Cortex of kidney (tissue), 1 donor: ENCODE measurements at places on chromosomes 2 and 18.

- DNase-seq: no peak
These were observed 56.3 kb upstream of the MCFD2 start for GRCh38 chr2:46971929-46972328.

GRCh38 chr2:240922982-240923537 is 16.9 kb downstream of the CROCC2 start:
- DNase-seq: no peak

DNA sequence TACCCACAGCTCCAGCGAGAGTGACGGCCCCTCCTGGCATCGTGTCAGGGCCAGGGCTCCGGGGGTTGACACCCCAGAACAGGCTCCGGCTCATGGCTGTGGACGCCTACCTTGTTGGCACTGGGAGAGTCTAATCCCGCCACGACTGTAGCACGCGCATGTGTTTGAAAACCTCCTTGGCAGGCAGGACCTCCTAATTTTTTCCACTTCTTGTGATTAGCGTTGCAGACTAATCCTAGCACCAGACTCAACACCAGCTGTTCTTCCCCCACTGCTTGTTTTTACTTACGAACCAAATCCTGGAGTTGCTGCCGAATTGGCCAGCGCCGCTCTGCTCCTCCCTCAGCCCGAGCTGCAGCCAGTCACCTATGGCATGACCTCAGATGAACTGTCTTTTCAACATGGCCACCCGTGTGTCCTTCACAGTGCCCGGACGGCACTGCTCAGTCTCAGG is 110.7 kb downstream of the KLHL29 start:
- DNase-seq: no peak

DNA sequence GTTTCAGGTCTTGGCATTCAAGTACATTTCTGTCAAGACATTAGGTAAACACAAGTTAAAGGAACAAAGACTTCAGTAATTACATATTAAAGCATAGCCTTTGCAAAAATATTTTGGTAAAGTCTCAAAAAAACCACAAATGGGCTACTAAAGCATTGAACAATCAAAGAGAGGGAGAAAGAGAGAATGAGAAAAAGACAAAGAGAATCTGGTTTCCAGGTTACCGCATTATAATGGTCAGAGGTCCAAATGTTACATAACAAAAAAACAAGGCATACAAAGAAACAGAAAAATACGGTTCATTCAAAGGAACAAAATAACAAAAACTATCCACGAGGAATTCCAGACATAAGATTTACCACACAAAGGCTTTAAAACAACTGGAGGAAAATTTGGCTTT is 327.9 kb downstream of the AKAIN1 start:
- no peak for DNase-seq

DNA sequence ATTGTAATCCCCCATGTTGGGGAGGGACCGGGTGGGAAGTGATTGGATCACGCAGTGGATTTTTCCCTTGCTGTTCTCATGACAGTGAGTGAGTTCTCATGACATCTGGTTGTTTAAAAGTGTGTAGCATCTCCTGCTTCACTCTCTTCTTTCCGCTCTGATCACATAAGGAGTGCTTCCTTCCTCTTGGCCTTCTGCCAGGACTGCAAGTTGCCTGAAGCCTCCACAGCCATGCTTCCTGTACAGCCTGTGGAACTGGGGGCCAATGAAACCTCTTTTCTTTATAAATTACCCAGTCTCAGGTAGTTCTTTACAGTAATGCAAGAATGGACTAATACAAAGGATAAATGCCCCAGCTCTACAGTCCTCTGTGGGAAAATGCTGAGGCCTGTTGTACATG is 437.5 kb upstream of the NXPH2 start:
- no peak for DNase-seq

GRCh38 chr2:33126552-33126951 is 179.8 kb downstream of the LTBP1 start:
- DNase-seq: no peak

GRCh38 chr2:138950486-138950885 is 170.3 kb upstream of the NXPH2 start:
- DNase-seq: no peak

GRCh38 chr2:180279581-180279980 is 272.5 kb upstream of the CWC22 start:
- no peak for DNase-seq

DNA sequence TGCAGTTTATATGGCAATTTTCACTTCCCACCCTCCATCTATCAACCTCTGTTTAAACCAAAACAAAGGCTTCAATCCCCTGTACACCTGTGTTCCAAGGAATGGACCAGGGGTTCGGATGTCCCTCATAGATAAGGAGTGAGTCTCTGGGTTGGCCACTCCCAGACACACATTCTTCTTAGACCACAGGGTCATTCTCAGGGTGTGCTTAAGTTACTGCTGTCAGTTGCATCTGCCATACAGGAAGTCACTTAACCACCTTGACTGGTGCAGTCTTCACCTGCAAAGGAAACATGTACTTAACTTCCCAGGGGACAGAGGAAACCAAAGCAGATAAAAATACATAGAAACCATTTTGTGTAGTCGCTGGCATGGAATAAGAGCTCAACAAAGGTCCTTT is 151.0 kb upstream of the NDUFV2 start:
- DNase-seq: no peak

DNA sequence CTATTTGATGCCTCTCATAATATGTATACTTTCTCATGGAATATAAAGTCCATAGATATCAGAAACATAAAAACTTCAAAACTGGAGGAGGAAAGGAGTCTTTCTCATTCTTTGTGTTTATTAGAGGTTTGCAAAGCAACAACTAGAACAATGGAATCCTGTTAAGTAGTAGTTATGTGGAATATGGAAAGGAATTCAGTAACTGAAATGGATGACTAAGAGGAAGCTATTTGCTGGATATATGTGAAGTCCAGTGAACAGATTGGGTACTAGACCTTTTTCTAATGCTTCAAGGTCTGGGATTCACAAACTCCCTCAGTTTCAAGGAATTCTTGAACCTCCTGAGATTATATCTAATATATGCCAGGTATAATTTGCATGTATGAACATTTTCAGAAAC is 353.6 kb upstream of the FANCL start:
- DNase-seq: no peak

DNA sequence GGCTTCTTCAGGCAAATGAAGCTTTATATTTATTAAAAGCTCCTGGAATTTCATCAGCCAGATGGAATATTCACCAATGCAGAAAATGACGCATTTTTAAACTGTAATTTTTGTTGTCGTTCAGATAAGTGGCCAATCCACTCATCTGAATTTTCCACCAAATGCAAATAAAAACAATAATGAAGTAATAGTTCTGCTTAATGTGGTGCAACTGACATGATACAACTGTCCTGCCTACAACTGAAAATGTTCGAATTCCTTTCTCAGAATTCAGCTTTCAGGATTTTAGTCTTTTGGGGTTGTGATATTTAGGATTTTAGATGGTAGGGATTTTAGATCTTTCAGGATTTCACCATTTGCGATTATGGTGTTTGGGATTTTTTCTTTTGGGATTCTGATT is 27.1 kb upstream of the PUM2 start:
- DNase-seq: no peak

GRCh38 chr2:120169020-120169419 is 54.2 kb downstream of the TMEM185B start:
- DNase-seq: no peak

DNA sequence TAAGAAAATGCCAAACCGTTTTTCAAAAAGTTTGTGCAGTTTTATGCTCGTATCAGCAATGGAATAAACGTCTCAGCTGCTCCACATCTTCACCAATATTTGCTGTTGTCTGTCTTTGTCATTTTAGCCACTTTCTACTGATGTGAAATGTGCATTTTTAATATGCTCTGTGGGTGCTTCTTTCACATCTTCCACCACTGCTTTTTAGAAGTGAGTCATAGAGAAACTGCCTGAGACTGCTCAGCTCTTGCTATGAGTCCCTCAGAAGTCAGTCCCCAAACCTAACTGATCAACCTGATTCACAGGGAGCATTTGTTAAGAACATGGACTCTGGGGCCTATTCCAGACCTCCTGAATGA is 41.0 kb upstream of the EPC2 start:
- DNase-seq: no peak

DNA sequence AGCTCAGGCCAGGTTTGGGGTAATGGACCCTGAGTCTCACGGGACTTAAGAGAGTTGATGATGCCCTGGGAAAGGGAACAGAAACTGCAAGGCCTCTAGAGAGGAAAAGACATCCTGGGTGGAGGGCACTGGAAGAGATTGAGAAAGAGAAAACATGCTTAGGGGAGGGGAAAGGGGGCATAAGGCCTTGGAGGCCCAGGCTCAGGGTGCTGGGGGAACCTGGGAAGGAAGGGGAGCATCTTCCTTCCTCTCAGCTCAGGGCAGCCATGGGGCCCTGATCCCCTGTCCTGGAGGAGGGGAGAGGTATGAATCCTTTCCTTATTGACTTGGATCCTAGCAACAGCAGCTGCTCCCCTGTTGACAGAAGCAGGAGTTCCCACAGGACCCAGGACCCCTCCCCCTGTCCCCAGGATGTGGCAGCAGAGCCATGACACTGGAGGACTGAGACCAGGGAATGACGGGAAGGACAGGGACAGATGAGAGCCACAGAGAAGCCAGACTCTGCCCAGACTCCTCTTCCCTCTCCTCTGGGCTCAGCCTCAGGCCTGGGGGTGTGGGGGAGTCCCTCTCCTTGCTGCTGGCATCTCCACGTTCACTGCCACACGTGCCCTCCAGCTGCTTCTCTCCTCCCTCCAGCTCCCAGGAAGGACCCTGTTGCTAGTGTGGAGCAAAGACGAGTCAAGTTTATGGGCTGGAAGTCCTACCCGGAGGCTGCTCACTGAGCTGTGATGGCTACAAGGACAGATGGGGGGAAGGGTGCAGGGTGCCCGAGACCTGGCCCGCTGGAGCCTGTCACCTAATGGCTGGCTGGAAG is 815 bp downstream of the GPBAR1 start:
- no peak for DNase-seq

GRCh38 chr2:142218471-142218870 is 87.7 kb upstream of the LRP1B start:
- DNase-seq: no peak

DNA sequence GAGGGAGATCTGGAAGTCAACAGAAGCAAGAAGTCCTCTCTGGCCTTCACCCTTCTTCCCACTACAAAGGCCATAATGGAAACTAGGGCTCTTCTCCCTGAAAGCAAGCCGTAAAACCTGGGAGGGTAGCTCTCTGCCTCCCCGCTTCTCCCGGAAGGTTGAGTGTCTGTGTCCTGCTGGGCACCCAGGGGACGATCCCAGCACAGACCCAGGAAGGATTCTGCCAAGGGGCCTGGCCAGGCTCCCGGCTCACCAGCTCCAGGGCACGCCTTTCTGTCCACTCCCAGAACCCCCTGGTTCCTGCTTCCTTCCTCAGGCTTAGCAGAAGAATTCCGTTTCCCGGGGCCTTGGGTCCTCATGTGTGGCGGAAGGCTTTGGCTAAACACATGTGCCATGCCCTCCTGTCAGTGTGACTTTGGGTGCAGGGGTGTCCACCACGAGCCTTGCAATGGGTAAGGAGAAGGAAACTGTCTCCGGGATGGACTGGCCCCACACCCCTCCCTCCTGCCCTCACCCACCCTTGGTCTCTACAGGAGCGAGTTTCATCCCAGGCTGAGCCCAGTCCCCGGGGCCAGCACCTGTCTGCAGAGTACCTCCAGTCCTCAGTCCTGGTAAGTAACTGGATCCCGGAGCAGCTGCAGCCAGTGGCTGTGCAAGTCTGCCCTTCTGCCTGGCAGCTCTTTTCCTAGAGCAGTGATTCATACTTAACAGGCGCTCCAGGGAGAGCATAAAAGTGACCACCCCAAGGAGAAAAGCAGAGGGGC is 135.8 kb downstream of the TPO start:
- DNase-seq: no peak

DNA sequence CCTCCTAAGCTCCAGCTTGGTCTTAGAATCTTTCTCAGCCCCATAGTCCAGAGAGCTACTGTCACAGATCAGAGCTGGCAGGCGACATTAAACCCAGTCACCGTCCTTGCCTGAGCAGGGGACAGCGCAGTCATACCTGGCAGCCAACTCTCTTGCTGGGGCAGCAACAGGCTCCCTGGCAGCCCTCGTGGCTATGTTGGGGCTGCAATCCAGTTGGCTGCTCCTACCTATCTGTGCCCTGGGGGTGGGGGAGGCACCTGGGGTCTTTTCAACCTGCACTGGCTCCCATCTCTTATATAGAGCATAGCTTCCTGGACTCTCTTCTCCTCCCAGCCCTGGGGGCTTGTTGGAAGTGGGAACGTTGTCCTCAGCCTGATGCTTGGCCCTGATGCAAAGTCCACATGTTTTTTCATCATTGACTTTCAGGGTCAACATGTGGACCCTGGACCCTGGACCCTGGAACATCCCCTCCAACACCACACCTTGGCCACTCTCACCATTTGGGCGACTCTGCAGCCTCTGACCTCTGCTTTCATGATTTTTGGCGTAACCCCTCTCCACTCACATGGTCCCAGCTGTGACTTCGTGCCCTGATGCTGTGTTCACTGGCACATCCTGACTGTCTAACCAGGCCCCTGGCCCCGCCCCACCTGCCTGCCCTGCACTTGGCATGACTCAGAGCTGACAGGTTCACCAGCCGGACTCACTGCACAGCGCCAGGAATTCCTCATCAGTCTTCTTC is 45.6 kb downstream of the ATOH8 start:
- DNase-seq: no peak

- DNase-seq: no peak
These were observed 13.0 kb upstream of the ALLC start for GRCh38 chr2:3644891-3645605.

DNA sequence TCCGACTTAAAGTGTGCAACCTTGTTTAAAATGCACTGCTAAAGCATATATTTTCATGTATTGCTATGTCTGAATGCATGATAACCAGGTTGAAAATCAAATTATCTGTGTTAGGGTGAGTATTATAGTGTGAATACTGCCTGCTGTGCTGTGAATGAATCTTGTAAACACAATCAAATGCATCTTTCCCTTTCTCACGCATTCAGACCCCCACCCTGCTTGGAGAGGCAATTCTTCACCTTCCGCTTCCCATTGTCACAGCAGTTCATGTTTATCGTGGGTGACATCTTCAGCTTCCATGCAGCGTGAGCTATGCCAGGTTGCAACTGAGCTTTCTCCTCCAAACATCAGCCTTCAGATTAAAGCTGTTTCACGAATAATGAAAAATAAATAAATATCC is 418.0 kb downstream of the MEIS1 start:
- no peak for DNase-seq

- DNase-seq: no peak
These were observed 824.0 kb downstream of the SLC4A3 start for GRCh38 chr2:220451438-220451837.

DNA sequence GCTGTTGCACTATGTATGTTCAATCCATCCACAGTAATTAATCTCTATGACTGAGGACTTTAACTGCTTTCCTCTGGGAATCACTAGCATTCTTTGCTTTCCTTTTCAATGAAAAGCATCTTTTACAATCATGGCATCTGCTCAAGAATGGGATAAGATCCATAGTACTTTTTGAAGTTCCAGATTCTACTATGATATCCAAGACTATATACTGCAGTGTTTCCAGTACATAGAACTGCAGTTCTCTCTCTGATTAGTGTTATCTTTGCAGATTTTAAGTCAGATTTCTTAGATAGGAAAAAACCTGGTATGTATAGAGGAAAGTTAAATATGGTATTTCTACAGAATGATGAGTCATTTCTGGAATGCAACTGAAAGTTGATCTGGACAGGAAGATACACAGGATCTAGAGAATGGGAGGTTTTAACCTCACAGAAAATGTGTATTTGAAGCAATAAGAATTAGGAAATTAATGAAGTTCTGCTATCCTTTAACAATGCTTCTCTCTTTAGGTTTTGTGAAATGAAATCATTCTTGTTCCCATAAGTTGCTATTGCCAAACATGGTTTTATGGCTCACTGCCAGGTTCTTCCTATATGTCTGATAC is 670.7 kb downstream of the ERBB4 start:
- DNase-seq: no peak
